Left renal pelvis (tissue), 4 donors: ENCODE measurements at places on chromosomes 2 and 18.

GRCh38 chr2:33521791-33522281, 45.4 kb downstream of the RASGRP3 start:
- peak; percentile 46 for DNase-seq

DNA sequence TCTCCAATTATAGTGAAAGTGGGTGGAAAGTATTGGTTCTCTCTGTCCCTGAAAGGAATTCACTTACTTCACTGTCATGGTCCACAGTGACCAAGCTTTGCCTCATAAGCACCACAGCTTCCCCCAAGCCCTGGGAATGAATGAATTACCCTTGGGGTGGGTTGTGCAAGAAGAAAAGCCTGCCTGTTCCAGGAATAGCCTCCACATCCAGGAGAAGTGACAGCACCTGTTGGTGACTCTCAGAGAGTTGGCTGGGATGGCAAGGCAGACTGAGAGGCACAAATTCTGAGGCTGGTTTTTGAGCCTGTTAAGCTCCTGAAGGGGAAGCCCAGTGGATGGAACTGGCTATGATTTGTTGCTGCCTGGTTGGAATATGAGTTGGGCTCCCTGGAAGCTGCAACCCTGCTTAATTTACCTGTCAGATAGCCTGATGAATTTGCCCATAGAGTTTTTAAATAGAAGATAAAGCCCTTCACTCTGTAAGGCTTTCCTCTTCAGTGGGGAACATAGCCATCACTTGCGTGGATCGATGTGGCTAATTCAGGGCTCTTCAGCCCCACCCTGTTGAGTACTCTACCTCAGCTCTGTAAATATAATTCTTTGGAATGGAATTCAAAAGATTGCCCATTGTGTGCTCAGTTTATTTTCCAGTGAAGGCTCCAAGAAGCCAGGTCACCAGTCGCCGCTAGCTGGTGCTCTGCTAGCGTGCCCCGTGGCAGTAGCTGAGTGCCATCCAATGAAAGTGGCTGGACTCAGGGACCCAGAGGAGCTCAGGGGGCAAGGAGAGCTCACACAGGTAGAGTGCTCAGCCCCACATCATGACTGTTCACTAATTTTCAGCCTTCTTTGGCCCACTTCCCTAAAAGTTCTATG, 479.3 kb downstream of the IRS1 start:
- DNase-seq, result no peak

DNA sequence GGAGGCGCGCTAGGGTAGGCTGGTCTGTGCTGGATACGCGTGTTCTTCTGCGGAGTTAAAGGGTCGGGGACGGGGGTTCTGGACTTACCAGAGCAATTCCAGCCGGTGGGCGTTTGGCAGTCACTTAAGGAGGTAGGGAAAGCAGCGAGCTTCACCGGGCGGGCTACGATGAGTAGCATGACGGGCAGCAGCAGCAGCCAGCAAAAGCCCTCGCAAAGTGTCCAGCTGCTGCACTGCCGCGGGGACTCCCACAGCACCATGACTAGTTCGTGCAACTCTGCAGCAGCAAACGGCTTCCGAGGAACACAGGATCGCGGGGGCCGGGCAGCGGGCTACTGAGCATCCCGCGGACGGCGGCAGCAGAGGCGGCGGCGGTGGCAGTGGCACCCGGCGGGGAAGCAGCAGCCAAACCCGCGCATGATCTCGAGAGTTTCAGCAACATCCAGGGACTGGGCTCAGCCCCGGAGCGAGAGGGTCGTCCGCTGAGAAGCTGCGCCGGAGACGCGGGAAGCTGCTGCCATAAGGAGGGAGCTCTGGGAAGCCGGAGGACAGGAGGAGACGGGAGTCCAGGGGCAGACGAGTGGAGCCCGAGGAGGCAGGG, 368 bp downstream of the TMEFF2 start:
- no peak for DNase-seq

GRCh38 chr2:208415897-208416296, 9.3 kb downstream of the PTH2R start:
- no peak for DNase-seq

- no peak for DNase-seq
These were observed 800.9 kb downstream of the SATB2 start for GRCh38 chr2:198656869-198657268.

- DNase-seq, result no peak
These were observed 115.1 kb downstream of the GYPC start for GRCh38 chr2:126771094-126771493.

GRCh38 chr2:45342-46130, 769 bp downstream of the FAM110C start:
- DNase-seq, result no peak

DNA sequence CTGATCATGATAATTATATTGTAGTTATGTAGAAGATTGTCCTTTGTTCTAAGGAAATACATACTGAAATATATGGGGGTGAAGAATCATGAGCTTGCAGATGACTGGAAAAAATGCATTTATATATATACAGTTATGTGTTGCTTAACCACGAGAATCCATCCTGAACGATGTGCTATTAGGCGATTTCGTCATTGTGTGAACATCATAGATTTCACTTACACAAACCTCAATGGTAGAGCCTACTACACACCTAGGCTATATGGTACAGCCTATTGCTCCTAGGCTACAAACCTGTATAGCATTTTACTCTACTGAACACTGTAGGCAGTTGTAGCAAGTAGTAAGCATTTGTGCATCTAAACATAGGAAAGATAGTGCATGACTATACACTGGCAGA, 2.6 kb upstream of the ACAA2 start:
- no peak for DNase-seq

DNA sequence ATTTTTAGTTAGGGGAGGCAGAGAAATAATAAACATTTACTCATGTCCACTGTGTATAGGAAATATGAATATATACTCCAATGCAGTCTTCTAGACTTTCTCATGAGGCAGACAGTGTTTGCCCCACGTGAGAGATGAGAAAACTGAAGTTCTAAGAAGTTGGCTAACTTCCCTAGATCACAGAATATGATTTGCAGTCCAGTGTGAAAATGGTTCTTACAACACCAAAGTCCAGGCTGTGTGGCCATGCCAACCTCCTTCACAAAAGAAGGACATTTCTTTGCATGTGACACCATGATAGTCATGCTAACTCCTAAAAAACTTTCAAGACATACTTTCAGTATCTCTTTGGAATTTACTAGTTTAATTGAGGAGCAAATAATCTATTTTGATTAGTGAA, 143.7 kb downstream of the IRS1 start:
- no peak for DNase-seq

DNA sequence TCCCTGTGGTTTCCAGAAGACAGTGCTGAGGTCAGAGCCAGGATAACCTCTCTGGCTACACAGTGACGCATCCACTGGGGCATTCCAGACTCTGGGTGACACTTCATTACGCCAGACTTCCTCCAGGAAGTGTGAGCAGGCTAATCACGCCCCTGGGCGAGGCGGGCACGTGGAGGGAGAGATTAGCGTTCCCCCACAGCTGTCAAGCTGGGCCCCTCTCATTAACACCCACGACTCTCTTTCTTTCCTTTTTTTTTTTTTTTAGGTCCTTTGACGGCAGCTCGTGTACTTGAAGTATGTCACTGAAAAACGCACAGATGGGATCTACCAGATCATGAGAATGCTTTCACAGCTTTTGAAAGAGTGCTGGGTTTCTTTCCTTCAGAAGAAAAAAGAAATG, 274.6 kb downstream of the AFF3 start:
- DNase-seq, result no peak

DNA sequence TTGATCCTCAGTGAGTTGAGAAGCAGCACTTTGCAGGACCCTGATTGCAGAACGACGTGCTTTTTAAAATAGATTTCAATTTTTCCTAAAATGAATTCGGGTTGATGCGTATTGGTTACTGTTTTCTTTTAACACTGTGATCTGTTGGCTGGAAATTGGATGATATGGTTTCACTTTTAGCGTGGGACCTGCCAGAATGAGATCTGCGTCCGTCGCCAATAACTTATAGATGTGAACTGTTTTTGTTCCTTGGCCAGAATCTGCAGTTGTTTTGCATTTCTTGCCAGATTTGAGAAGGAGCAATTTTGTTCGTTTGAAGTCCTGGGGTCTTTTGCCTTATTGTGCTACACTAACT, 703 bp downstream of the UGGT1 start:
- DNase-seq, result no peak

DNA sequence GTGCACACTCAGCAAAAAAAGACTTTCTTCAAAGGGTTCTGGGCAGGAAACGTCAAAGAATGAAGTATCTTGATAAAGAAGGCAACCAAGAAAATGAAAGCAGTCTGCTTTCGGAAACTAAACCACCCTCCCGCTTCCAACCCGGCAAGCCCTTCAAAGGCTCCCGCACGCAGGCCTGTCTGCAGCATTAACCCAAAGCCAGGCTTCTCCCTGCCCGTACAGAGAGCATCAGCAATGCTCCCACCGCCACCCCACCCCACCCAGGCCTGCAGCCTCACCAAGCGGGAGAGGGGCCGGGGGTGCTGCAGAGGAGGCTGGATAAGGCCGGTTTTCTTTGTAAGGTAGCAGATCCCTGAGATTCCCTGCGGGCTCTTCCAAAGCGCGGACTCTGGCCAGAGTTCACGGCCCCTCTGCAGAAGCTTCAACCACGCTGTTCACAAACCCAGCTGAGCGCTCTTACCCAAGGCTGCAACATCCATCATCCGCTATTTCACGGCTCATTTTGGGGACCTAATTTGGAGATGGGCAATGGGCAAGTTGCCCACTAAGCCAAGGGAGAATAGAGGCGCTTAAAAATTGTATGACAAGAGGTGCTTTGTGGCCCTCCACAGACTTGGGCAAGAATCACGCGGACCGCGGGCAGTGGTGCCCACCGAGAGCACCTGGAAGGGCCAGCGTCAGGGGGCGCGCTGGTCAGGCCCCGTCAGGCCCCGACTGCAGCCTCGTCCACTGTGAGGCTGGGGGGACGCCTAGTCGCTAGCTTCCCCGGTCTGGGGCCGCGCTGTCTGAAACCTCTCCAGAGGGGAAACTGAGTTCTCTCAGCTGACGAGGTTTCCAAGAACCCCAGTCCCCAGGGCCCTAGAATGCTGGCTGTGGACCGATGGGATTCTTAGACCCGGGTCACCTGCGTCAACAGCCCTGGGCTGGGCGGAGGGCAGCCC, 225.4 kb upstream of the ID2 start:
- no peak for DNase-seq

GRCh38 chr2:191748059-191748461, 70.1 kb downstream of the NABP1 start:
- no peak for DNase-seq

DNA sequence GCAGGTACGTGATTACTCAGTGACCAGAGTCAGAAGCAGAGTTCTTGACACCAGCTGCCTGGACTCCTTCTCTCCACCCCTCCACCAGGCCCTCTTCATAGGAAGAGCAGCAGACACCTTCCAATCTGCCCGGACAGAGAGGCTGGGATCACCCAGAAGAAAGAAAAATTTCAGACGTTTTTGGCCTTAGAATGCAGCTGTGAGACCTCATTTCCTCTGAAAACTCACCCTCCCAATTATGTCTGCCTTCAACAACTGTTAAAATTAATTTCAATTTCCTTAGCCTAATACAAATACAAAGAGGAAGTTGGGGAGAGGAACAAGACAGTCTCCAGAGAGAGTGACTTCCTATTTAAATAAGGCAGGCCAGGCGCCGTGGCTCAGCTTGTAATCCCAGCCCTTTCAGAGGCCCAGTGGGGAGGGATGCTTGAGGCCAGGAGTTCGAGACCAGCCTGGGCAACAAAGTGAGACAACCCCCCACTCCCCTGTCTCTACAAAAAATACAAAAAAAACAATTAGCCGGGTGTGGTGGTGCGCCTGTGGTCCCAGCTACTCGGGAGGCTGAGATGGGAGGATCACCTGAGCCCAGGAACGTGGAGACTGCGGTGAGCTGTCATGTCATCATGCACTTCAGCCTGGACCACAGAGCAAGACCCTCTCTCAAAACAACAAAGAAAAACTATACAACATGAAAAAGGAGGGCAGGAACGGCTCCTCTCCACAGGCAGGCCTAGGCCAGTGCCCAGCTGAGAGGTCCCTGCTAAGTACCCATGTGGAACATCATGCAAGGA, 1.6 kb downstream of the SLC66A2 start:
- DNase-seq, result no peak

- DNase-seq, result no peak
These were observed 2.5 kb downstream of the RTN4 start for GRCh38 chr2:55047677-55048299.

DNA sequence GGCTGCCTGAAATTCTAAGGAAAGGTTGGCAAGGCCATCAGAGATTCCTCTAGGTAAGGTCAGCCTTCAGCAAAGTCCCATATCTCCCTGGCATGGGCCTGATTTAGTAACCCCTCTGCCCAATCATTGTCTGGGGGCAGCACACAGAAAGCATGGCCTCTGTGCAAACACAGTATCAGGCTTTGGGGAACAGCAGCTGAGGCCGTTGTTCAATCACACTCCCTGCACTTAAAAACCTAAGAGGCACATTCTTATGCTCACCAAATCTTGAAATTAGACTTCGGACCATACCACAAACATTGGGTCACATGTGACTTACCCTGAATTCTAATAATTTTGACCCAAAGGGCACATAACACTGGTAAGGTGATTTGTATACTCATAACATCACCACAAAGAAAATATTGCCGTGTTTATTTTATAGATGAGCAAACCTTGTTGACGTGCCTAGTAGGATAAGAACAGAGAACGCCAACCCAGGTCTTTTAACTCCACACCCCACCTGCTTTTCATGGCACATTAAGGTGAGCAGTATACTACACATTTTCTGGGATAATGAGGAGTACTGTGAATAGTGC, 212.7 kb downstream of the HNMT start:
- DNase-seq, result no peak

- DNase-seq, result no peak
These were observed 171.6 kb downstream of the BCL2 start for GRCh38 chr18:63147973-63148372.

GRCh38 chr2:45570671-45571334, 40.3 kb downstream of the SRBD1 start:
- DNase-seq, result no peak

DNA sequence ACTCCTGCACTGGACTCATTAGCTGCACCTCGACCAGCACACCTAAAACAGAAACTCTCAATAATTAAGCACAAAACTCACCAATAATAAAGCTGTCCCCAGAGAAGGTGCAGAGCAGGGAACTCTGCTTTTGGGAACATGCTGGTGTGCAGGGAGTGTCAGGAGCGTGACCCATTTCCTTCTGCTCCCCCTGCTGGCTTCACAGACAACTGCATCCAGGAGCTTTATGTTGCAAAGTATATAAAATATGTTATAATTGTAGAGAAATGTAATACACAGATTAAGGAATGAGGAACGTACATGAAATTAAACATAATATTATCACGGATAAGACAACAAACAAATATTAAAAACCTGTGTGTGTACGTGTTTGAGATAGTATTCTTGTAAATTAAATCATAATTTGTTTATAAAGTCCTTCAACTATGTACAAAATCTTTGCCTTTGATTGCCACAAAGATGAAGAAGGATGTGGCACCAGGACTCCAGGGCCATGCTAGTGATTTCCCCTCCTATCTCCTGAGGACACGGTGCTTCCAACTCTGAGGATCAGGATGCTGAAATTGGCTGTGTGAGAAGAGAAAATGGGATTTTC, 68.6 kb upstream of the MAL start:
- no peak for DNase-seq

- no peak for DNase-seq
These were observed 36.3 kb downstream of the IRS1 start for GRCh38 chr2:226763320-226763719.

- no peak for DNase-seq
These were observed 141.9 kb downstream of the SUCLG1 start for GRCh38 chr2:84317135-84317534.

- DNase-seq, result no peak
These were observed 36.1 kb upstream of the MRPL33 start for GRCh38 chr2:27735263-27735904.
